ENCODE measurements at places on chromosomes 7 and 10. TPM values are rescaled to one million over a fixed set of nuclear protein-coding genes. Genes with fewer than 3 reads are reported as not detected.

- no peak for DNase-seq
Observed at GRCh38 chr7:66627881-66628360, 760 bp upstream of the KCTD7 start.

GRCh38 chr7:81080553-81080952 lies 161.7 kb upstream of the SEMA3C start:
- no peak for DNase-seq

The NUTM2E gene
- not detected for total RNA-seq

The PODXL gene
- total RNA-seq: 55.5 TPM

- DNase-seq: no peak
Observed at GRCh38 chr7:41745451-41745850, 42.6 kb upstream of the INHBA start.

- DNase-seq: no peak
Observed at GRCh38 chr10:938941-939678, 7.6 kb upstream of the LARP4B start.
